GF-D8 (cell line): ENCODE measurements at places on chromosomes 2 and 18.

DNA sequence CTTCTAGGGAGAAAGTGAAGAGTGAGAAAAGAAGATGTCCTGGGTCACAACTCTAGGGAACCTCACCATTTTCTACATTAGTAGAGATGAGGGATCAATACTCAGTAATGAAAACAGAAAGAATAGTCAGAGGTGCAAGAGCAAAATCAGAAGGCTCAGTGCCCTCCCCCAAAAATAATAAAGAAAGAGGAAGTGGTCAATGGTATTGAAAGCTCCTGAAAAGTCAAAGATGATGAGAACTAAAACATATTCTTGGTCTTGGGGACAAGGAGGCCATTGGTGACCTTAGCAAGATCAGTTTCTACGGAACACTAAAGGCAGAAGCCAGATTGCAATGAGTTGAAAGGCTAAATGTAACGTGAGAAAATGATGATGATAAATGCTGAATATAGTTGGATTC, 24.5 kb upstream of the MYO1B start:
- no peak for DNase-seq

DNA sequence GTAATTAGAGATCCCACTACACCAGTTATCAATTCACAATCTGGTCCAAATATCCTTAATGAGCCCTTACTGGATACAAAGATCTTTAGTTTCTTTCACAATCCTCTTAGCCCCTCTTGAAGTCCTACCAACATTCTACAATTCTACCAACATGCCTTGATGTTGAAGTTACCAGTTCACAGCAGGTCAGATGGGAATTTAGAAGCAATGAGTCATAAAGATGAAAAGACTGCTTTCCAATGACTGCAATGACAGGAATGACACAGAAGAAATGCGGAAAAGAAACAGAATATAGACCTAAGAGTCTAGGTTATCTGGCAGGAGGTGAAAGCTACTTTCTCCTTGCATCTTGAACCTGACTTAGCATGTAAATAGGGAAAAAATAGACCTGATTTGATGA, 24.5 kb downstream of the RTTN start:
- DNase-seq = no peak

GRCh38 chr18:62485684-62486083, 37.1 kb upstream of the ZCCHC2 start:
- DNase-seq = no peak

DNA sequence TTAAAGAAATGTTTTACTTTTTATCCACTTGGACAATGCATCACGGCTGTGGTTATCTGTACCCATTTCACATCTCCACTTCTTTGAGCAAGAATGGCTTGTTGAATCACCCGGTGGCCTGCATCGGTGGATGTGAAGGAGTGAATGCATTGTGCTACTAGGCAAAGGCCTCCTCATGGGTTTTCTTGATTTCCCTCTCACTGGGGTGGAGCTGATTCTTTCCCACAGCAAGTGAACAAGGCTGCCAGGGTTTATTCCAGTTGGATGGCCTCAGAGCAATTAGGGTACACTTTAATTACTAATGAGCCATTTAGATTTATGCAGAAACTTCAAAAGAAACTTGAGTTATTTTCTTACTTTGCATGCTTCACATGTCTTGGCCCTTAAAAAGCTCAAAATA, 387.1 kb downstream of the RND3 start:
- DNase-seq = no peak

- no peak for DNase-seq
Measured at GRCh38 chr2:49359721-49360406, 205.5 kb upstream of the FSHR start.

- no peak for DNase-seq
Measured at GRCh38 chr2:150885236-150885635, 376.4 kb downstream of the RBM43 start.

GRCh38 chr2:151781642-151782041, 46.6 kb downstream of the ARL5A start:
- no peak for DNase-seq

DNA sequence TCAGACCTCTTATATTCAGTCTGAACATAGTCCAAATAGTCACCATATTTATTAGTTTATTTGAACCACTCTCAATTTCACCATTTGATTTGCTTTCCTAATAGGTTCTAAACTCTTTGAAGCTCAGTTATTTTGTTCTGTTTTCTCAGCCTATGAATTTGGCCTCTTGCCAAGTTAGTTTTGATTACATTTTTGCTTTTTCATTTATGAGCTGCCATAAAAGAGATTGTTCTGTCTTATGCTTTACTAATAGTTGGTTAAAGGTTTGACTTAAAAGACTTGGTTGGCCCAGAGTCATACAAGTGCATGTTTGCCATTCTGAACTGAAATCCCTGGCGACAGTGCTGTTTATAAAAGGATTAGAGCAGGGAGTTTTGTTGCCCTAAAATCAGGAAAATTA, 85.9 kb upstream of the RANBP2 start:
- no peak for DNase-seq
